Activated T-helper 1 cell treated with Interleukin-2 at 50 U/mL for 16 hours (primary cell): ENCODE measurements at places on chromosomes 11 and 22.

- DNase-seq = no peak
Measured at GRCh38 chr11:129729823-129730222, 85.8 kb upstream of the TMEM45B start.

- DNase-seq = no peak
Measured at GRCh38 chr11:129998107-129998506, 4.5 kb downstream of the PRDM10 start.

DNA sequence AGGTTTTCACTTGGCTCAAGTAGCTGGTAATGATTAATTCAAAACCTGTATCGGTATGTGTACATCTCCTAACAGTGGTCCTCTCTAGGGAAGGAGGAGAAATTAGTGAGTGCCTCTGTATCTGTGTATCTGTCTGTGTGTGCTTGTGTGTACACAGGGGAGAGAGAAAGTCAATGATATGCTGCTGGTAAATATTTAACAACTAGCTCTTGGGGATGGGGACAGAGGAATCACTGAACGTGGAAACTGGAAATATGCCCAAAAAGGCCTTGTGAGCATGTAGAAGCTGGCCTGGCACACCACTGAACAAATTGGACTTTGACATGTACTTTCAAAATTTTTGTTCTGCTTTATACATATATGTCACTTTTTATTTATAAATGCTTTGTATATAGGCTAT is 214.0 kb upstream of the SYN3 start:
- DNase-seq = no peak

GRCh38 chr11:128627666-128628324 is 40.4 kb upstream of the ETS1 start:
- no peak for DNase-seq

DNA sequence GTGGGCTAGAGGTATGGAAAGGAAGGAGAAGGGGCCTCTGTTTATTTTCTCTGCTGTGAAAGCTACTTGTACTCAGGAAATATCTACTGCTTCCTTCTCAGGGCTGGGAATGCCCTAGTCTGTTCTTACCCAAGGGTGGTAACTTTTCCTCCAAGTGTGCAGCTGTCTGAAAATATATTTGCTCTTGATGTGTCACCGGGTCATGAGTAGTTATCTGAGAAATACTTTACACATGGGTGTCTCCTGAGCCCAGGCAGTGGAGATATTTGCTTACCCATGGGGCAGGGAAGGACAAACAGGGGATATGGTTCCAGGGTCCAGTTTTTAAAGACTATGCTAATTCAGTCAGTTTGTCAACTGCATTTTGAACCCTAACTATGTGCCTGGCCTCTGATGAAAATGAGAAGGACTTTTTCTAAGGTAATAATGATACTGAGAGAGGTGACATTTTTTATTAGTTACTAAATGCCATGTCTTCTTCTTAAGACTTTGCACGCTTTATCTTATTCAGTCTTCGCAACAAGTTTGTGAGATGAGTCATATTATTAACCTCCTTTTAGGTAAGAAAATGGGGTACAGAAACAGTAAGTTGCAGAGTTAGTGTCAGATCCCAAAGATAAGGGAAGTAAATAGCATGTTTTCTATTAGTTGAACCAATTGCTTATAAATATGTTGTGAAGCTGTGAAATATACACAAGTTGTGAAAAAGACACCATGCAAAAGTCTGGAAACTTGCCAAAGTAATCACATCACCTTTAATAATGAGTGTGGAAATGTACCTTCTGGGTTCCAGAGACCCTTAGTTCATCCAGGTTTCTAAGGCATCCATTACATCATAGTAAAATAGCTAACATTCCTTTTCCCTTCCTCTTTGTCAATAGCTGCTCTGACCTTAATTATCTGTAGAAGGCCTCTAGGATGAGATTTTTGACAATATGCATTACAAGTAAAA is 22.9 kb downstream of the SYTL2 start:
- no peak for DNase-seq

- DNase-seq = no peak
Measured at GRCh38 chr11:114847306-114847975, 169.1 kb downstream of the NXPE2 start.

- no peak for DNase-seq
Measured at GRCh38 chr11:87275176-87275575, 237.4 kb downstream of the TMEM135 start.

- no peak for DNase-seq
Measured at GRCh38 chr22:46110215-46110614, 40.1 kb upstream of the PPARA start.

- DNase-seq = no peak
Measured at GRCh38 chr11:65310736-65311135, 3.9 kb upstream of the CDC42EP2 start.
